ENCODE measurements at places on chromosomes 2 and 18.

DNA sequence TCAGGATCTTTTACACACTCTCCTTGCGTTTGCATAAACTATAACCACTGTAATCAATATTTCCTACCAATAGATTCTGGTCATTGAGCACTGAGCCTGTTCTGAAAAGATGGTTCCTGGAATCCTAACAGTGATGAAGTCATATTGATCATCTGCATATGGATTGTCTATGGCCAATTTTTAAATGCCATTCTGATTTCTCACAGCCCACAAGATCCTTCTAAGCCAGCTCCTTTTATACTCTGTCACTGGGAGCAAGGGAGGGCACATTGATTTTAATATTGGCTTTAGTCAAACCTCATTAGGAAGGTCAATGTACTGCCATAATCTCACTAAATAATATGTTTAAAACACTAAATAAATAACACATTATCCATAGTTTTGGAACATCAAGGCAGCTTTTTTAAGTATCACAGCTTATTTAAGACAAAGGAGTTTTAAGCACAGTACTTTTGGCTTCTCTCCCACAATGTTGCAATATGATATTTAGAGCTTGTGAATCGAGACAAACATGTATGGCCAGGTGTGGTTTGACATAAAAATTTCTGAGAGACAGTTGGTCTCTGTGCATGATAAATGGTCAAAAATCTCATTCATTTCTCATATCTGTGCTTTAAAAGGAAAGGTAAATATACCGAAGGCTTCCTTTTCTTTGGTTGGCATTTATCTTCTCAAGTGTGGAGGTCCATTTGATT is 267.3 kb downstream of the MTX2 start:
- no peak for DNase-seq

DNA sequence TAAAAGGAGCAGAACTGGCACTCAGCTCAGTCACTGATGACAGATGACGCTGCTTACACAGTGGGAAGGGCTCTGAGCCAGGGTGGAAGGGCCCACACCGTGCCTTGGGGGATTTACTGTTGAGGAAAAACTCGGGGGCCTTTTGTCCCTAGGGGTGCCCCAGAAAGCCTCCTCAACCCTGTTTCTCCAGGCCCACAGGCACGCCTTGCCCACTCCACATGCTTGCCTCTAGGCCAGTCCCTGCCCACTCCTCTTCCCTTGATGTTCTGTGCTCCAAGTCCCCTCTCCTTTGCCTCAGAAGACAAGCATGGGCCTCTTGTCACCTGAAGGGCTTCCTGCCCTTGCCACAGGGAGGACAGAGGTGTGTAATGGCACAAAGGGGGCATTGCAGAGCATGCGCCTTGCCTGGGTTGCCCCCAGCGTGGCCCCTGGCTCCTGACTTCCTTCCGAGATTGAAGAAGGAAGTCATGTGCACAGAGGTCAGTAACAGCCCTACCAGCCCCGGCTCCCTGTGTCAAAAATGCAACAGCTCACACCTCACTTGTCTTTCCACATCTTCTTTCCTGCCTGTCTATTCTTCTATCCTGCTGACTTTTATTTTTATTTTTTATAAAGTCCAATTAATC is 65.1 kb downstream of the LIPG start:
- no peak for DNase-seq

- DNase-seq: no peak
These were observed 139.3 kb upstream of the CTDP1 start for GRCh38 chr18:79540161-79540903.

DNA sequence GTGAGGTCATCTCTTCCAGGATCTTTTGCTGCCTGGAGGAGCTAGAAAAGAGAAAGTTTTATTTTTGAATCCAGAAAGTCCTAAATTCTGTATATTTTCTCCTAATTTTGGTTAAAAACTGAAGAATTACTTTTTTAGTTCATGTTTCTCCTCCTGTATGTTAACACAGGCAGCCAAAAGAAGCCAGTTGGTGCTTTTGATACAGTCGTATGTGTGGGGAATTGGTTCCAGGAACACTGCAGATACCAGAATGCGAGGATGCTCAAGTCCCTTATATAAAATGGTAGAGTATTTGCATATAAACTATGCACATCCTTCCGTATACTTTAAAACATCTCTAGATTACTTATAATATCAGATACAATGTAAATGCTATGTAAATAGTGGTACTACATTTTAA is 22.6 kb upstream of the ADAM23 start:
- DNase-seq: no peak

DNA sequence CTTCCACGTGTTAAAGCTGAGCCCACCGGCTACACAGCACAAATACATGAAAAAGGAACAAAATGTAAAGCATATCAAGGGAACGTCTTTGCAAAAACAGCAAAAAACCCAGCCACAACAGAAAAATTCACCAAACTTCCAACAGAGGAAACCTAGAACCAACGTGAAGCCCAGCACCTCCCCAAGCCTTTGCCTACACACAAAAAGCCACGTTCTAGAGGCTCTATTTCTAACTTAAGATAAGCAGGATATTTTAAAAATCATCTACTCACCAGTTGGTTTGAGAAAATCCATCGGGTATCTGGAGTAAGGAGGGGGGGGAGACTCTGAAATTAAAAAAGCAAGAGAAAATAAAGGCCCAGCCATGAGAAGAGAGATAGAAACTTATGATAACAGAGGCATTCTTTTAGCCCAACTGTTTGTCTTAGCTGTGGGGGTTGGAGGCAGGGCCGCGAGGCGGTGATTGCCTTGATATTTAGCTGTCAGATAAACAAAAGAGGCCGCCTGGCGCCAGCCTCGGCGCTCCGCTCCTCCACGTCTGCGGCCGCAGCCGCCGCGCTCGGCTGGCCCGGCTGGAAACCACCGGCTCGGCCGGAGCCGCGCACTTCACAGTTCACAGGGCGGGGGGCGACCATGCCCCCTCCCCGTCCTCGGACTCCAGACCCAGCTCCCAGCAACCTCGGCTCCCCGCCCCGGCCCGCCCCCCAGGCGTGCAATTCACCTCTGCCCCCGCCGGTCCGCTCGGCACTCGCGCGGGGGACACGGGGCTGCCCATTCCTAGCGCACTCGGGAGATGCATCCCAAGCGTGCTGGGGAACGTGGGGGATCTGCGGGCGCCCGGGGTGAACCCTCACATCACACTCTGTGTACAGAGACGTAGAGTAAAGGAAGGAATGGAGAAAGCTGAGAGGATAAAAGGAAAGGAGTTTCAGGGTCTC is 2.4 kb downstream of the SMAD7 start:
- DNase-seq: peak; percentile 20
